Suppressor macrophage treated with lipopolysaccharide for 4 hours (primary cell): ENCODE measurements at places on chromosomes 1 and 21.

DNA sequence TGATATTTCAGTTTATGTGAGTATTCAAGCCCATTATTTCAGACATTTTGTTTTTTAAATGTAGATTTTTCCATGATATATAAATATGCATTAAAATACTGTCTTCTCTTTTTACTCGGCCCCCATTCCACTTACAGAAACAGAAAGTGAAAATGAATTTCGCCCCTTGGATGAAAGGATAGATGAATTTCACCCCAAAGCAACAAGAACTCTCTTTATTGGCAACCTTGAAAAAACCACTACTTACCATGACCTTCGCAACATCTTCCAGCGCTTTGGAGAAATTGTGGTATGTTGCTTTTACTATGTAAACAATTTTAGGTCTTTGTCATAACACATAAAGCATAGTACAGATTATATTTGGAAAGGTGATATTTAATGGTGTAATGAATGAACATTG lies 59.9 kb downstream of the ZBTB17 start:
- DNase-seq: peak; percentile 41

DNA sequence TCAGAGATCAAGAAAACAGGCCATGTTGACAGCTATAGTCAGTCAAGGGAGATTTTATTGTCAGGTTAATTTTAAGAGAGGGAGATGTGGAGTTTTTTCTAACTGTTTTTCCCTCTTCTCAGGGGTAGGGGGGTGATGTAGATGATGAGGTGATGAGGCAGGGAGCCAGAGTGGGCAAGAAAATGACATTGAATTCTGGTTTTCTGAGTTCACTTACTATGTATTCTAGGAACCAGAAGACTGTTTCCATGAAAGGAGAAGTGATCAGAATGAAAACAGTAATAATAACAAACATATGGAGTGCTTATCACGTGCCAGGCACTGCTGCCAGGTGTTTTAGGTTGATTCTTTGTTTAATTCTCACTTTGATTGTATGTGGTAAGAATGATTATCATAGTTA lies 40.2 kb downstream of the CASQ2 start:
- no peak for DNase-seq

DNA sequence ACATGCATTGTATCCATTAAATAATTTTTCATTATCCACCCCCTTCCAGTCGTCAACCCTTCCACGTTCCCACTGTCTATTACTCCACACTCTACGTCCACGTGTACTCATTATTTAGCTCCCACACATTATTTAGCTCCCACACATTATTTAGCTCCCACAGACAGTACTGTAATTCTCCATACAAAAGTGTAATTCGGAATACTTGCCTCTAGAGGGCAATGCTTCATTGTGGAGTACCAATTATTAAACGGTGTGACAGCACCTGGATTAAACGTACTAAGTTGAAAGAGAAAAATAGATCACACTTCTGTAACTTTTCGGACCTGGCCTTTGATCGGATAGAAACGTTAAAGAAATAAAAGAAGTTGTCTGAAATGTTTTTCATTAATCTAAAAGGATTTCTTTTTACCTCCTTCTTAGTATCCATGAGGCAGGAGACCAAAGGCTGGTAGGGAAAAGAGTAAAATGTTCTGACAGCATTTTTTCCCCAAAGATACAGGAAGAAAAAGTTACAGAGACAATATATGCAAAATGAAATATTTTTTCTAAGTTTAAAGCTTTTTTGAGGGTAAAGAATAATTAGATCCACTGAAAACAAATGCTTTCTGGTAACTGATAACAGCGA lies 99.2 kb downstream of the LHX8 start:
- DNase-seq: peak; percentile 37

DNA sequence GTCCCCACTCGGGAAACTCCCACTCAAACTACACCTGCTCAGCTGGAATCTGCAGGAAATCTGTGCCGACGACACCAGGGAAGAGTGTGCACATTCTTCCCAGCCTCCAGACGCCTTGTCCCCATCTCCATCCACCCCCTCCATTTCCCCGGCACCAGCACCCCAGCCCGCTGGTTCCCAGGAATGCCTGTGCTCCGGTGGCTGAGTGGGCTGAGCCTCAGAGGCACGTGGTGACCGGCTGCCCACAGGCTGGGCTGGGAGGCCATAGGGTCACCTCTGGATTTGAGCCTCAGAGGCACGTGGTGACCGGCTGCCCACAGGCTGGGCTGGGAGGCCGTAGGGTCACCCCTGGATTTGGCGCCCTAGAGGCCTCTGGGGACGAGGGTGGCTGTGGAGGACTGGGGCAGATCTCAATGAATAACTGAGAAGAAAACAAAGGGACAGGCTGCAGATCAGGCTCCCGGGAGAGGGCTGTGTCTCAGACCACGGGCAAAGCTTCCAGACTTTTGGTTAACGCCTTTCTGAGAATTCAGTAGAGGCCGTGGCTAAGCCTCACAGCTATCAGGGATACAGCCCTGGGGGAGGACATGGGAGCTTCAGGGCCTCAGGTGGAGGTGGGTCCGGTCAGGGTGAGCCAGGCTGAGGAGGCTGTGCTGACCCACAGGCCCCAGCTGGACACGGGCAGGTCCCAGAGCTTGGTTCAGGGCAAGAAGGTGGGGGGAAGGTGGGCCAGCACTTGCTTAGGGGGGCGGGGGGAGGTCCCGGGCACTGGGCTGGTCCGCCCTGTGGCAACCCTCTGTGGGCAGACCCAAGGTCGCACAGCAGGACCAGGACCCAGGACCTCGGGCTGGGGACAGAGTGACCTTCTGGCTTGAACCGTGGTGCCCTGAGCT lies 17.3 kb upstream of the TTLL10 start:
- no peak for DNase-seq

DNA sequence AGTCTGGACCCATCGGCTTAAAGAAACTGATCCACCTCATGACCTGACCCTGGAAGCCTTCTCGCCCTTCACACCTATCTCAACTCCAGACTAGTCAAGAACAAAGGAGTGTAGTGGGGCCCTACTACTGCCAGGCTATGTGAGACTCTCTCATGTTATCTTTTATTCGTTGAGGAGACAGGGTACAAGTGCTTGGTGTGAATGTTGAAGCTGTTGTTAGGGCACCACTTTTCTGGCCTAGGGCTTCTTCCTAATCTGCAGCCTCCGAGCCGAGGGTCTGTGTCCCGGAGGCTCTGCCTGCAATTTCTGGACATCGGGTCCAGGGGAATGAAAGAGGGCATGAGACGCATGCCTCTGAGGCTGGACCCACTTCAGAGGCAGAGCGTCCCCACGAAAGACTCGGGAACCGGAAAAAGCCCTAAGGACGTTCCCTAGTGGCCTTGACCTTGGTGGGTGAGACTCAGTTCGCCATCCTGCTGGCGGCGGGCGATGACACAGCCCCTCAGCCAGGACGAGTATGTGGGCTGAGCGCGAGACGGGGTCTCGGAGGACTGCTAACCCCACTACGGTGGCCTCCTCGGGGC lies 671 bp downstream of the DNAJC11 start:
- peak; percentile 16 for DNase-seq

GRCh38 chr1:160353223-160353622 lies 10.0 kb downstream of the NCSTN start:
- DNase-seq: no peak

GRCh38 chr1:54367613-54368012 lies 38.6 kb downstream of the SSBP3 start:
- no peak for DNase-seq

- peak; percentile 3 for DNase-seq
These were observed 974.8 kb downstream of the ADGRL2 start for GRCh38 chr1:82775406-82776000.

DNA sequence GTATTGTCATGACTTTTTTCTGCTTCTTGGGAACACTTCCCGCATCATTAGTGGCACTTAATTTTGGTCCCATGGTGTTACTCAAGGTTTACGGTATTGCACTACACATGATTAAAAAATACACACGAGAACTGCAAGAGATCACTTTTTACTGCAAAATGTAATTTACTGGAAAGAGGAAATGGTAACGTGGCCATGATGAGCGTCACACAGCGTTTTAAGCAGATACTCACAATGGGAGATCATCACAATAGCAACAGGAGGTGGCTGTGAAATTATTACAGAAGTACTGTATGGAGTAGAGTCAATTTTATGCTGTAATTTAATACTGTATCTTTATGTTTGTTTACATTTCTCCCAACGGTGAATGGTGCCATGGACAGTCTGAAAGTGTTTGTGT lies 1510.3 kb downstream of the AMY1C start:
- DNase-seq: no peak

GRCh38 chr1:8002329-8002910 lies 23.7 kb downstream of the ERRFI1 start:
- peak; percentile 41 for DNase-seq

DNA sequence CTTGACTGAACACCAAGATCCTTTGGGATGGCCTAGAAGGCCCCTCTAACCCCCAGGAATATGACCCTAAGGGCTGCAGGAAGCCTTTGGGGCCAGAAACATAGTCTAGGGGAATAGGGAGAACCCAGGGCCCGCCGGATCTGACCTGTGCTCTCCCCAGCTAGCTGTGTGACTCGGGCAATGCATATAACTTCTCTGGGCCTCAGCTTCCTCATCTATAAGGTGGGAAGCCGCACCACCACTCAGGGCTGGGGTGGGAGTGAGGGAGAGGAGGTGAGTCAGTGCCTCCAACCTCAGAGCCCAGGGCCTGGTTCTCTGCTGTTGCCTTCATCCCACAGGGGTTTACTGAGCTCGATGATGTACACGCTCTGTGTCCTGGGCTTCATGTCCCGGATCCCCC lies 434.4 kb downstream of the PTPRU start:
- no peak for DNase-seq

GRCh38 chr1:156121457-156121856 lies 6.9 kb downstream of the LMNA start:
- no peak for DNase-seq

GRCh38 chr21:45542242-45542666 lies at the start of gene SLC19A1:
SLC19A1 (minus strand) TSS chr21:45542440; CDS start chr21:45537959, 4,481 bp downstream.
- peak; percentile 78 for DNase-seq

DNA sequence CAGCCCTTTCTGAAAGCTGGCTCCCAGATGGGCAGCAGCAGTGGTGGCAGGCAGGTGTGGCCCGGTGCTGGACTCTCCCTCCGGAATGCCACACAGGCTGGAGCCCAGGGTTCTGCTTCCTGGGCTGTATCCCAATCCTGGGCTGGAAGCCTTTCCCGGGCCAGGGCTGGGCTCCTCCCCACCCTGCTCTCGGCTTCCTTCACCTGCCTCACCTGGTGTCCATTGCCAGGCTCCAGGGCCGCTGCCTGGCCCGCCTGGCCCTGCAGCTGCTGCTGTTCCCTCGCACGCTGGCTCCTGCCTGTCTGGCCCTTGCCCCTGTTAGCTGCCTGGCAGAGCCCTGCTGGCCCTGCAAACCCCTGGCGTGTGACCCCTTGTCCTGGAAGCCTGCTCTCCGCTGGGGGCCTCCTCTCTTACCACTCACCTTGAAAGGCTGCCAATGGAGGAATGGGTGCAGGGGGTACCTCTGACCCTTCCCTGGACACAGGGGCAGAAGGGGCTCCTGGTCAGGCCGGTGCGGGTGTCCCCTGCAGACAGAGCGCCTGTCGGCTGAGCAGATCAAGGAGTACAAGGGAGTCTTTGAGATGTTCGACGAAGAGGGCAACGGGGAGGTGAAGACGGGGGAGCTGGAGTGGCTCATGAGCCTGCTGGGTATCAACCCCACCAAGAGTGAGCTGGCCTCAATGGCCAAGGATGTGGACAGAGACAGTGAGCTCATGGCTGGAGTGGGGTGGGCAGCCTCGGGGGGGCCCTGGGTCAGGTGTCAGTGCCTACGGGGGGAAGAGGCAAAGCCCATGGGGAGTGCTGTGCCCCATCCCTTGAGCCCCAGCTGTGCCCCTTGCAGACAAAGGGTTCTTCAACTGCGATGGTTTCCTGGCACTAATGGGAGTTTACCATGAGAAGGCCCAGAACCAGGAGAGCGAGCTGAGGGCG lies 1.1 kb downstream of the CALML6 start:
- no peak for DNase-seq

- no peak for DNase-seq
These were observed 12.5 kb downstream of the DNAJC6 start for GRCh38 chr1:65321879-65322278.
